Right renal pelvis (tissue), 4 donors: ENCODE measurements at places on chromosomes 13 and 19.

GRCh38 chr19:4861147-4861546 is 6.3 kb downstream of the PLIN3 start:
- no peak for DNase-seq

DNA sequence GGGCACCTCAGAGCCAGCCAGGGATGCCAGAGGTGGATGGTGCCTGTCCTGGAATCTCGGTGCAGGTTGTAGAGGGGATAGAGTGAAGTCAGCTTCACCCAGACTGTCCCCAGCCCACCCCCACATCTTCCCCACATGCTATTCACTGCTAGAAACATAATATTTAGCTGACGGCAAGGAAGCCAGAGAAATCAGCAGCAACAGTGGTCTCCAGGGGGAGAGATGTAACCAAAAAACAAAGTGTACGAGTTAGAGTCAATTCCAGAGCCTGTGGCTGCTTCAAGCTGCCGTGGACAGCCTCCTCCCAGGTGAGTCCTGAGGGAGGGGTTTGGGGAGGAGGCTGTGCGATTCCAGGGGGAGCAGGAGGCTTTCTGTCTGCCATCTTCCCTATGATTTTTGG is 97.6 kb downstream of the ZNF536 start:
- no peak for DNase-seq

GRCh38 chr13:95903569-95903968 is 149.6 kb downstream of the UGGT2 start:
- DNase-seq: no peak

DNA sequence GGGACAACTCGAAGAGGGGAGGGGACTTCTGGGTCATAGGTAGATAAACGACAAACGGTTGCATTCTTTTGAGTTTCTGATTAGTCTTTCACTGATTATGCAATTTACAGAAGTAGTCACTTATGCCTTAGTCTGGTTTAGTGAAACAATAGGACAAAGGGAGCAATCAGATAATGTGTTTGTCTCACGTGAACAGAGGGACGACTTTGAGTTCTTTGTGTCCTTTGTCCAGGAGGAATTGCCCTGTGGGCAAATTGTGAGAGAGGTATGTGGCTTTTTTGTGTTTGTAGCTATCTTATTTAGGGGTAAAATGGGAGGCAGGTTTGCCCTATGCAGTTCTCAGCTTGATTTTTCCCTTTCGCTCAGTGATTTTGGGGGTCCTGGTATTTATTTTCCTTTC is 362.9 kb upstream of the PCDH20 start:
- DNase-seq: no peak

DNA sequence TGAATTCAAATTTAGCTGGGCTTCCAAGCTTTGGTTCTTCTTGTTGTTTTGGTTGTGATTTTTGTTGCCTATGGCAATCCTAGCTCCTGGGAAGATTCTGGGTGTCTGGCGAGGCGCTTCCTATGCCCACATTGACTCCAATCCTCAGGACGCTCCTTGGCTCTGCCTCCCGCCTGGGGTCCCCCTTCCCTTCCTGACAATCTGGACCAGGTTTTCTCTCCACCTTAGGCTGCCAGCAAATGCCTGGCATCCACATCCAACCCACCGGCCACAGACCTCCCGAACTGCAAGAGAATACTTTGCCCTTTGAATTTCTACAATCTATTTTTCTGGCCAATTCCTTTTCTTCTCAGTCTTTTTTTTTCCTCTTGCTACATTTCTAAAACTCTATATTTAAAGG is 186.9 kb upstream of the UBL3 start:
- no peak for DNase-seq

- no peak for DNase-seq
Observed at GRCh38 chr13:52947921-52948373, 80.7 kb upstream of the OLFM4 start.

DNA sequence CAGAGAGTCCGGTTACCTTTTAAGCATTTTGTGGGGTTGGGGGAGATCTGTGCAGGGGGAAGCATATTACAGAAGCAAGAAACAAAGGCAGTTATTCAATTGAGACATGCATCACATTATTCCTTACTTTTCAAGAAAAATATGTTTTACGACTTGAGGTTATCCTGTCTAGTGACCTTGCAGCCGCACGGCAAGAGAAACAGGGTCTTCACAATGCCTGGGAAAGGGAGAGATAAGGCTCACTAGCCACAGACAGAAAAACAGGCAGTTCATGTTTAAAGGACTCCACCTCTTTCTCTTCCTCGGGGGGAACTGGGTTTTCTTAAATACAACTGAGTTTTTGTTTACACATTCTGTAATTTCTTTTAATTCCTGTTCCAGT is 536 bp upstream of the NCR1 start:
- DNase-seq: no peak

DNA sequence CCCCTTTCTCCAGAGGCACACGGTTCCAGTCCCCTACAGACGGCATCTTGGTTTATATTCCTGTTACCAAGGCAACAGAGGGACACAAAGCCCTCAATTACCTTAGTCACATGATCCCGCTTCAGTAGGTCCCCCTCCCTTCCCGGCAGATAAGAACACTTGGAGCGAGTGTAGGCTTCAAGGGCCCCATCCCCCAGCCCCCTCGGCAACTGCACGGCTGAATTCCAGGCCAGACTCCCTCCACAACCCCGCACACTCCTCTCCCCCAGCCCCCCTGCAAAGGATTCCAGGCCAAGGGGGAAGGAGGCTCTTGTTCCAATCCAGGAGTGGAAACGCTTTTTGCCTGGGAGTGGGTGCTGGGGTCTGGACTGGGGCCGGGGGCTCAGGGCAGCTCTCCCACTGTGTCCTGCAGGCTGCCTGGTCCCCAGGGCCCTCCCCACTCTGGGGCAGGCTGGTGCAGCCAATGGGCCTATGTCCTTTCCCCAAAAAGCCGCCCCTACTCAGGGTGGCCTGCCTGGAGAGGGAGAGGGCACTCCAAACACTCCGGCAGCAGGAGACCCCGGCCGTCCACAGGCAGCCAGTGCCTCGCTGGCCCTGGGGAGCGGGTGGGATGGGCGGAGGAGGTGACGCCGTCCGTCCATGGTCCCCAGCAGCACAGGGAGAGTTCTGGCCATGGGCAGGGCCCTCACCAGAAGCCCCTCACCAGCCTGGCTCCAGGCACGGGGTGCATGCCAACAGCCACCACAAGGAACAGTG is 62.6 kb downstream of the MLLT1 start:
- peak; percentile 86 for DNase-seq

DNA sequence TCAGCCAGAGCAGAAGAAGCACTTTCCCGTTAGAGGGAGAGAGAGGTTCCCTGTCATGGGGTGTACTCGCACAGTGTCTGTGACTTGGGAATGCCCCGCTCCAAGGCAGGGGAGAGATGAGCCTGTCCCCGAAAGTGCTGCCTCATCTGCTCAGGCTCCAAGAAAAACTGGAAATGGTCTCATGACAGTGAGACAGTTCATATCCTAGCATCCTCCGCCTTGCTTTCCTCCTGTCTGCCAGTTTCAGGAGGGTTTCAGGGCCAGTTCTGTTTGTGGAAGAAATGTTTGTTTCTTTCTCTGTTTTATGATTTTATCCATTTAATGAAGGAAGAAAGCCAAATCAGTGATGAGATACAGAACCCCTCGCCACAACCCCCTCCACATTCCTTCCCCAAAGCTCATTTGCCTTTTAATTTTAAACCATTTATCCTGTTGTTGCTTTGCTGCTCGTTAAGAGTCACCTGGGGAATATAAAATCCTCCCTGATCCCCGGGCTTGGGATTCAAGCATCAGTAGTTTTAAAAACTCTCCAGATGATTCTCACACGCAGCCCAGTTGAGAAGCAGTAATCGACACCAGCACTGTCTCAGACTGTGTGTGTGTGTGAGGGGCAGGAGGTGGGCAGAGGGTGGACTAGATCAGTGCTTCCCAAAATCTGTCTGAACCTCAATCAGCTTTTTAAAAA is 144.6 kb upstream of the UBL3 start:
- no peak for DNase-seq

DNA sequence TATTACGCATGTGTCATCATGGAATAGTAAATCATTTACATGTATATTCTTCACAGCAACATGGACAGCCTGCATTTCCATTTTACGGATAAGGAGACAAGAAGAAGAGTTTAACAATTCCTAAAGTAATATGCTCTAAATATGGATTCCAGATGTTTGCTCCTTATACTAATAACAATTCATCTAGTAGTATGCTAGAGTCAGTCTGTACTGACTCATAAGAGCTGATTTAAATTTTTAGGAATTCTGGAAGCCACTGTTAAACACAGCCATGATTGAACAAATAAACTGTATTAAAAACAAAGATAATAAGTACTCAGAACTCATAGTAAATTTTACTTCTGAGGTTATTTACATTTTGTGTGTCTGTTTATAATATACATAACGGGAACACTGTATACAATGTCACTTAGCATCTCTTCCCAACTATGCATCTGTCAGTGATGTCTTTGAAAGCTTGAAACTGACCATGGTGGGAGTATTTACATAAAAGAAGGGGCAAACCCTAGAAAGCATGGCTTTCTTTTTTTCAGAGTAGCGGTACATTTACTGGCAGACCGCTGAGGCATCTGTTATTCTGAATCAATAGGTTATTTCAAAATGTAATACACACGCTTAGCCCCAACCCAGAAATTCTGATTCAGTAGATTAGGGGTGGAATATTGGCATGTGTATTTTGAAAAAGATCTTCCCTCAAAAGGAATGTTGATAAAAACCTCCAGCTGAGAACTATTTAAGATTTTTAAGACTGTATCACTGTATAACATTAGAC is 12.9 kb downstream of the ZC3H13 start:
- no peak for DNase-seq

DNA sequence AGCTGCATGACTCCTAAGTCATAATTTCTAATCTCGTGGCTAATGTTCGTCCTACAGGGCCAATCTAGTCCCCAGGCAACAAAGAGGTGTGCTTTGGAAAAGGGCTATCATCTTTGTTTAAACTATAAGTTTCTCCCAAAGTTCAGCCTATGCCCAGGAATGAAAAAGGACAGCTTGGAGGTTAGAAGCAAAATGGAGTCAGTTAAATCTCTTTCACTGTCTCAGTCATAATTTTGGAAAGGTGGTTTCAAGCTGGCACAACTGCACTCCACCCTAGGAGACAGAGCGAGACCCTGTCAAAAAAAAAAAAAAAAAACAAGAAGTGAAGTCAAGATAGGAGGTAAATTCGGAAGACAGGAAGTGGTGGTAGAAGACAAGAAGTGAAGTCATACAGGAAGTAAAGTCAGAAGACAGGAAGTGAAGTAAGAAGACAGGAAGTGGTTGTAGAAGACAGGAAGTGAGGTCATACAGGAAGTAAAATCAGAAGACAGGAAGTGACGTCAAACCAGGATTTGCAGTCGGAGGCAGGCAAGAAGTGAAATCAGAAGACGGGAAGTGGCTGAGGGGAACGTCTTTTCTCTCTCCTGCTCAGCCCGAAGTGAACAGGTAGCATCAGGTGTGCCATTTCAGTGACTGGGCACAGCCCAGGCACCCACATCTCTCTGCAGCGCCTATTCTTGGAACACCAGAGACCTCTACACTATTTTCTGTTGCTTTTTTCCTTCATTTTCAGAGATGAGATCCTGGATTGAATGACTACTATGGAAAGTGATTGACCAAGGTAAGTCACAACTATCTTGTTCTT is 32.2 kb downstream of the GP6 start:
- no peak for DNase-seq

DNA sequence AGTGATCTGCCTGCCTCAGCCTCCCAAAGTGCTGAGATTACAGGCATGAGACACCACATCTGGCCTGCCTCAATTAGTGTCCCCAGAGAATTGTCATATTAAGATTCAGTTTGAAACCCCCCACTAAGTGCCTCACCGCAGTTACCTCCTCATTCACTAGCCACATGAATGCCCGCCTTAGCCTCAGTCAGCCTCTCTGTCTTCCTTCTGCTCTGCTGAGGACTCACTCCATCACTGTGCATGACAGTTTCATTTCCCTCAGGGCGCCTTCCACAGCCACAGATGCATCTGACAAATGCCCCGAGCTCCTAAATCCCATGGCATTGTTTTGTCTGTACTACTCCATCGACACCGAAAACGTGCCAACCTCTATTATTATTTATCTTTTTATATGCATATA is 23.3 kb downstream of the MIPEP start:
- no peak for DNase-seq
